Panc1 (cell line): ENCODE measurements at places on chromosomes 7 and 10.

- DNase-seq: no peak
Measured at GRCh38 chr10:5890452-5890915, 441 bp downstream of the FBH1 start.

DNA sequence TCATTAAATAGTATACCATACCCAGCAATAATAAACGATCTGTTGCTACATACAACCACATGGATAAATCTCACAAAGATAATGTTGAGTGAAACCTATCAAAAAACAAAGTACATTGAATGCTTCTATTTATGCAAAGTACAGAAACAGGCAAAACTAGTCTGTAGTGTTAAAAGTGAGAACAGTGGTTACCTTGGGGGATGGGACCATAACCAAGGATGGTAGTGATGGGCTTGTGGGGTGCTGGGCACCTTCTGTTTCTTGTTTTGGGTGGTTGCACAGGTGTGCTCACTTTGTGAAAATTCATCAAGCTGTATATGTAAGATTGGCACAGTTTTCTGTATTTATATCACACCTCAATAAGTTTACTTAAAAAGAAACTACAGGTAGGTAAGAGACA is 105.7 kb downstream of the ATE1 start:
- DNase-seq: no peak

- no peak for DNase-seq
Measured at GRCh38 chr10:102269017-102269416, 23.7 kb downstream of the GBF1 start.

DNA sequence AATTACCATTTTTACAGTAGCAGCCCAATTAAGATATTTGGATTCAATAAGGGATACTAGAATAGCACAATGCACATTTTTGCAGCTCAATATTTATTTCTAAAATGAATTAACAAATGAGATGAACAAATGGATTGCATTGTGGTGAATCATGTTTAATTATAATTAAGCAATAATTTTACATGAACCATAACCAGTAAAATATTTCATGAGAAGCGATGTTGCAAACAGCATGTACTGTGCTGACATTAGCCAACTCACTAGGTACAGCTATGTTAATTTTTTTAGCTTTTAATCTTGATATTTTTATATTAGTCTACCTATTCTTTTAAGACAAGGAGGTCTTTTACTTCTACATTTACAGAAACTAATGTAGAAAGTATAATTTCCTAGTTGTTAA is 399.1 kb upstream of the AKR1E2 start:
- DNase-seq: no peak
